Right hindlimb (tissue), 1 donor: ENCODE measurements at places on chromosomes 6 and 20.
A peak's percentile ranks its signal among the peaks of the same experiment; 100 is the strongest.

DNA sequence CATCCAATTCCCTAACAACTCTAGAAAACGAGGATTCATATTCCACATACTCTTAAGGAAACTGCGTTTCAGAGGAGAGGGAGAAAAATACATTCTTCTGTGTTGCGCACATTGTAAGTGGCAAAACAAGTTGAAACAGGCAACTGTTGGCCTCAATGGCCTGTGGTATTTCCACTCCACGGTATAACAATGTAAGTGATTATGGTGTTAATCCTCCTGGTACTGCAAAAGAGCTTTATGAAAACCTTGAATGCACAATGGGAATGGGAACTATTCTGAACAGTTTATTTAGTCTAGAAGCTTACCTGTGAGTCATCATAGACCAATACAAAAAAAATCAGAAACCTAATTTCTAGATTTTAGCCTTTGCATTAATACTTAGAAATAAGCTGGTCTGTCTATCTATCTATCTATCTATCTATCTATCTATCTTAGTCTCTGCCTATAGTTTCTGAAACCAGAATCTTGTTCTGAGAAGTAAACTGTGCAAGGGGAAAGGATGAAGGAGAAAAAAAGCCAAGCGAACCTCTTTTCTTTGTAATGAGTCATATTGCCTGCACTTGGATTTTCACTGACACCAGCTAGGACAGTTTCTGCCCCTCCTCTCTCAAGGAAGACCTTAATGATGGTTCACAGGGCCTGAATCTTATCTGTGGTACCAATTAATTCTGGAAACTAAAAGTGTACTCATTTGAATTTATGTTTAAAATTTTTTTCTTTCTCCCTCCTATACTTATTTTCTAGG lies 101.5 kb downstream of the RNF144B start:
- no peak for DNase-seq

GRCh38 chr6:37491171-37491829 lies 8.4 kb downstream of the CCDC167 start:
- DNase-seq = no peak

DNA sequence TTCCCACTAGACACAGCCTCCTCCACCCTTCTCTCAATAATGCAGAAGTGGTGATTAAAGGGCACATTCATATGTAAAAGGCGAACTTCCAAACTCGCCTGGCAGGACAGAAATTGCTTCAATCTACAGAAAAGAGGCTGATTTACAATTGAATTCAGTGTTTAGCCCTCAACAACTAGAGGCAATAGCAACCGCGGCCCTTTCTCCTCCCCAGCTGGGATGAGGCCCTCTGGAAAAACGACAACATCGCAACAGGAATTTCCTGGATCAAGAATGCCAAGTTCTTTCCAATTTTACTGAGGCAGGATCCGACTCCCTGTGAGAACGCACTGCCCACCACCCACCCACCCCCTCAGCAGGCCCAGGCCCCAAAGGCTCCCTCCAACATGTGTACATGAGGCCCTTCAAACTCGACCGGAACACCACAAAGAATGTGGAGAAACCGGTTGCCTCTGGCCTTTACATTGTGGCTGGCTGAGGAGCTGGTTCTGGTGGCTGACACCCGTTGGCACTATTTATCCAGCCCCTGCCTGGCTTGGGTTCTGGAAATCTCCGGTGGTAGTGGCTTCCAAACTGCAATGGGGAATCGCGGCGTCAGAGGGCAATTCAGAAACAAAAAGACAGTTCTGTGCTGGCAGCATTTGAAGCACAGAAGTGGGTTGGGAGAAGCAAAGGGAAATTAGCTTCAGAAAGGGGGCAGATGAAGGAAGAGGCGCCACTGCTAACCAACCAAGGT lies 36.8 kb downstream of the ZMYND8 start:
- peak; percentile 91 for DNase-seq

DNA sequence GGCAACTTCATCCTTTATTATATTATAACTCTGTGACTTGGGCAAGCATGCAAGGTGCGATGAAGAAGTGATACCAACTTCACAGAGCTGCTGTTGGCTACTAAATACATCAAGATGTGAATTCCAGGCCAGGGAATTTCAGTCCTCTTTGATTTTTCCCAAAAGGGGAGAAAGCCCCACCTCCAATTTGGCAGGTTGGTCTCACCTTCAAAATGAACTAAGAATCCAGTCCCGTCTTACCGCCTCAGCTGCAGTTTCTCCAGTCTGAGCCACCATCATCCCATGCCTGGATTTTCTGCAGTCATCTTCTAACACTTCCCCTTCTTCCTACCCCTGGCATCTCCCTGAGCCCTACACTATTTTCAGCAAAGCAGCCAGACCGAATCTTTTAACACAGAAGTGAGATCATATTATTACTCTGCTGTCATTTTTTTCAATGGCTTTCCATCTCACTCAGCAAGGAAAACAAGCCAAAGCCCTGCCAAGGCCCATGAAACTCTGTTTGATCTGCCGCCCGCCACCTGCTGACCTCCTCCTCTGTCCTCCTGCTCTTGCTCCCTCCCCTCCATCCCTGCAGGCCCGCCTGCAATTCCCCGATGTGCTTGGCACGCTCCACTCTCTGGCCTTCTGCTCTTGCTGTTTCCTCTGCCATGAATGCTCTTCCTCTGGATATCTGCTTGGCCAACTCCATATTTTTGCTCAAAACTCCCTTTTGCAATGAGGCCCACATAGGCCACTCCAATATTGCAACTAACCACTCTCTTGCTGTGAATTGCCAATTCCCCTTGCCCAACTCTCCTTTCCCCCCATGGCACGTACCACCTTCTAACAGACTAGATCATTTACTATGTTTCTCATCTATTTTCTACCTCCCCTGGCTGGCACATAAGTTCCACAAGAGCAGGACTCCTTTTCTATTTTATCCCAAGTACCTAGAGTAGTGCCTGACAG lies 46.0 kb upstream of the TAGAP start:
- no peak for DNase-seq

DNA sequence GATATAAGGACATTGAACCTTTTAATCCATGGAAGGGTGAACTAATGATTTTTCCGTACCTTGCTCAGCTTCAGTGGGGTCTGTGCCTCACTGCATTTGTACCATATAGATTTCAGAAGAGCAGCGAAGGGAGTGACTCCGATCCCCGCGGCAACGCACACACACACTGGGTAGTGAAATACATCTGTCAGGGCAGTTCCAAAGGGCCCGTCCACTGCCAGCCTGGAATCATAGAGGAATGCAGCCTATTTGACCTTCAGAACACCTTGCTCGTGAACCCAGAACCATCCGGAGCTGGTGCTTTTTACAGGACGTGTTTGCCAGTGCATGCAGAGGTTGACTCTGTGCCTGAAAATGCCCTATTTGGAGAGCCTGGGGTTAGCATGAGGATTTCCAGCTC lies 33.0 kb downstream of the NOX3 start:
- no peak for DNase-seq

DNA sequence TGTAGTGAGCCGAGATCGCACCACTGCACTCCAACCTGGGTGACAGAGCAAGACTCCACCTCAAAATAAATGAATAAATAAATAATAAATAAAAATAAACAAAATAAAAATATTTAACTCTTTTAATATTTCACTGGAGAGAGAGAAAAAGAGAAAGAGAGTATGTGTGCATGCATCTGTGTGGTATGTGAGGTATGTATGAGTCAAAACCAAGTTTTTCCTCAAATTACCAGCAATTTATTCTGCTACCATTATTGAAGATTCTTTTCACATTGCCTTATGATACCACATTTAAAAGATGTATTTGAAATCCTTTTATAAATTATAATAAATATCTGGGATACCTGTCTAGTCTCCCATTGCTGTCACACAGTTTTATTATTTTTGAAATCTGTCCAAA lies 122.1 kb downstream of the CD164 start:
- no peak for DNase-seq

GRCh38 chr6:88547768-88548167 lies 381.6 kb upstream of the CNR1 start:
- DNase-seq = no peak

DNA sequence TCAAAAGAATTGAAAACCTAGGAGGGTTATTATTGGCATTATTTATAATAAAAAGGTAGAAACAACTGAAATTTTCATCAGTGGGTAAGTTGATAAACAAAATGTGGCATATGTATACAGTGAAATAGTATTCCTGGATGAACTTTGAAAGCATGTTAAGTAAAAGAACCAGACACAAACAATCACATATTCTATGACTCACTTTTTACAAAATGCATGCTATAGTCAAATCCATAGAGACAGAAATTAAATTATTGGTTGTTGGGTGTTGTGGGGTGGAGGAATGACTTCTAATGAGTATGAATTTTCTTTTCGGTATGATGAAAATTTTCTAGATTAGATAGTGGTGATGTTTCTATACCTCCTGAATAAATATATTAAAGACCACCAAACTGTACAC lies 94.6 kb downstream of the LRRC1 start:
- no peak for DNase-seq

- no peak for DNase-seq
These were observed 108.6 kb downstream of the EYA2 start for GRCh38 chr20:47003223-47003622.

- DNase-seq = no peak
These were observed 404.7 kb downstream of the TAF4 start for GRCh38 chr20:61661025-61661424.

- no peak for DNase-seq
These were observed 26.1 kb downstream of the TXLNB start for GRCh38 chr6:139265512-139266190.

DNA sequence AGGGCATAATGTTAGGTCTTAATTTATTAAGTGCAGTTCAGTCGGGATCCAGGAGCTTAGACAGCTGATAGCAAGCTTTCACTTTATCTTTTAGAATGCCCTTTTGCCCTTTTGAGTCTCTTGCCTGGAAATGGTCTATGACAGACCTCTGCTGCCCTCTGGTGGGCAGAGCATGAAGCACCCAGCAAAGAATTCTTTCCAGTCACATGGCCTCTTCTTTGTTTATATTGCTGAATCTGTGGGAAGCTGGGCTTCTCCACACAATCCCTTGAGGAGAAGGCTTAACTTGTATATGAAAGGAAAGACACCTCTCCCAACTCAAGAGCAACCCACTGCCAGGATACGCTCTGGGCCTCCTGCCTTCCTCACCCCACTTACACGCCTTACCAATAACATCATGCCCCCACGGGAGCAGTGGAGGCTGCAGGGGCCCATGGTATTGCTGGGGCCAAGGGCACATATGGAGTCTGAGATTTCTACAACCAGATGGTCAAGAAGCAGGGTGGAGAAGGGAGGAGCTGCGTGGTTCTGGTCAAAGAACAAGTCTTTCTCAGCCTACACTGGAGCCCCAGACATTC lies 20.4 kb downstream of the WFDC3 start:
- peak; percentile 85 for DNase-seq

- DNase-seq = no peak
These were observed 55.5 kb downstream of the TRAF3IP2 start for GRCh38 chr6:111550195-111550594.

GRCh38 chr20:57480444-57481160 lies 44.3 kb downstream of the CTCFL start:
- no peak for DNase-seq

DNA sequence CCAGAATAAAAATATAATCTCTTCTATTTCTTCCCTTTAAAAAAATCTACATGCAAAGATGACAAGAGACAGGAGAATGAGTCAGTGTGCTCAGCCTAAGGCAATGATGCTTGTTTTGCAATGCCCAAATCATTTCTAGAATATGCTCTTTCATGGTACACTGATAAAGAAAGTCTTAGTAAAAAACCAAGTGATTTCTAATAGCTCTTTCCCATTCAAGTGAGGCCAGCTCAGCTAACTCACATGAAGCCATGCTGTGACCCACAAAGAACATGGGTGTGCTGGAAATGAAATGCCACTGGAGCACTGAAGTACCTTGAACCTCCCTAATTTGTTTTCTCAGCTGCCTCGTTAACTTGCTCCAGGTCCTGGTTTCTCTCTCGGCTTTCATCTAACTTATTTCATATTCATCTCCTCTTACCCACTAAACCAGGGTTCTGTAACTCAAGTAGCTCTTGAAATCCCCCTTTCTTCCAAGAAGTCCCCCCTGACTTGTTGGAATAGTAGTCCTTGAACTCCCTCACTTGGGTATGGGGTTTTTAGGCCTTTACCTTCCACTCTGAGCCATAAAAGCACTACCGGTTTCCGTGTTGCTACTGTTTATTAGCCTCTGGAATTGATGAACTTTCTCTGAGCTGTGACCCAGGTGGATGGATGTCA lies 92.7 kb downstream of the IRF4 start:
- DNase-seq = no peak

GRCh38 chr6:37233541-37233940 lies 24.0 kb upstream of the TBC1D22B start:
- DNase-seq = no peak

GRCh38 chr6:139925894-139926641 lies 551.6 kb upstream of the CITED2 start:
- peak; percentile 56 for DNase-seq

DNA sequence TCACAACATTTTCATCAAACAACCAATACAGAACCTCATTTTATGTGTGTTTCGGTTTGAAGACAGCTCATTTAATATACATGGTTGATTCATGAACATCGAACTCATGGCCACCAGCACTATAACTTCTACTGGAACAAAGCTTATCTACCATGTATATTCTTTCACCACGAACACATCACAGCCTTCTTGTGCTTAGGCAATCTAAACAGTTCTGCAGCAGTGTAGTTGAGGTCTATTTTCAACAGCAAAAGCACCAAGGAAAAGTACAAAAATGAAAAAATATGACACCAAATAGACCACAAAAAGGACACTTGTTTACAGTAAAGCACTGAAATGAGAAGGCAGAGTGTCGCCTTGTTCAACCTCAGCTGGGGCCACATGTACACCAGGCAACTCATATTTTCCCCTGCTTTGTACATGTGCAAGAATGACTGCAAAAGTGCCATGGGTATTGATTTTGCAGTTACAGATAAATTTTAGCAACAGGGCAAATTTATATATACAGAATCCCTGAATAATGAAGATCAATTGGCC lies 25.8 kb upstream of the KCNK5 start:
- DNase-seq = no peak

DNA sequence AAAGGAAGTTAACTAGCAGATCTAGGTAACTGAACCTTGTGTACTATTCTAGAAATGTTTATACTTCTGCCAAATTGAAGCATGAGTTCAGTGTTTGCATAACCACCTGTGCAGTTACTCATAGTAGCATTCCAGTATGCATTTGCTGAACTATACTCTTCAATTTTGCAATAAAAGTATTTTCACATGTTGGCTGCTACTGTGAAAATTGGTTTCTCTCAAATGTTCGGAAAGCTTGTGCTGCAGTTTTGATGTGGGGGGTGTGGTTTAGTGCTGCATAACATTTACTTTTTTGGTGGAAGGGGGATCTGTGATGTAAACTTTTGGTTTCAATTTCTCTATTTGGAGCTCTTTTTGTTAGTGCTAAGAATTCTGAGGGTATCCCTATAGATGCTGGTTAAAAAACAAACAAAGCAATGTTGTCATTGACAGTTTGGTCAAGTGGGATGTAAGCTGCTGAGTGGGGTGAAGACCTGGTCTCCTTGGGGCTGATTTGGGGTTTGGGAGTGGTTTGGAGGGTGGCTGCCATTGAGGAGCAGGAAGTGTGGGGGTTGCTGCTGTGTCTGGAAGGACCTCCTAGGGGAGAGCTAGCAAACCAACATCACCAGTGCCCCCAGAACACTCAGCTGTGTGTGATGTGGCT lies 87.8 kb downstream of the CARMIL1 start:
- DNase-seq = no peak
